T-helper 9 cell (primary cell): ENCODE measurements at places on chromosomes 11 and 22.
A peak's percentile ranks its signal among the peaks of the same experiment; 100 is the strongest.

DNA sequence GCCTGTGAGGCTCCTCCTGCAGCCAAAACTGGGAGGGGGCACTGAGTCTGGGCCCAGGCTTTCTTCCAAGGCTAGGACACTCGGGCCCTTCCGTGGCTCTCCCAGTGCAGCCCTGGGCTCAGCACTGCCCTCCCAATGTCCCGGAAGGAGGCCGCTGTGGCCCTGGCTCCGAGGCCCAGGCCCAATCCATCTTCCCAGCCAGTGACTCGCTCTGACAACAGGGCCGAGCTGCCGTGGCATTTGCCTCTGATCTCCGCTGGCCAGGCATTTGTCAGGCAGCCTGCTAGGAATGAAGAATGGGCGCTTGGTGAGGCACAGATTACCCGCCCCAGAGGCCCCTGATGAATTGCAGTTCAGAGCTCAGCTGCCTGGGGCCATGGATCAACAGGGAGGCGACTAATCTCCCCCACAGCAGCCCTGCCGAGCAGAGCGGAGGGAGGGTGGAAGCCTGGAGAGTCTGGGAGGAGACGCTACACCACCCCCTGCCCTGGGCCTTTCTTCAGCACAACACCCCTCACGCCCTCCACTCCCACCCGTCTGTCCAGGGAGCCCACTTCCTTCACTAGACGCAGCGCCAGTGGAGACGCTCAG lies 8.3 kb downstream of the FXYD2 start:
- DNase-seq, result no peak

DNA sequence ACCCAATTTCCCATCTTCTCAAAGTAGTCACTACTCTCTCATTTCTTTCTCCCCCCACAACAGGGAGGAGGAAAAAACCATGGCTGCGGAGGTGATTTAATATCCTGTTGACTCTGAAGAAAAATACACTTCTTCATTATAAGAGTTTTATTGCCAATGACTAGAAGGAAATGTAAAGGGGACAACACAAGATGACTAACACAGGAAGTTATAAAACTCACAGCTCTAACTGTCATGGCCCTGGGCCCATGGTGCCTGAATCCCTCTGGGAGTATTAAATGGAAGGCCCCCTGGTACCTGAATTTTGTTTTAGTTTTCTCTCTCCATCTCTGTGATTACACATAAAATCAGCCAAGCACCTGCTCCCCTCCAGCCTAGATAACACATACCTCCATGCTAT lies 352.8 kb upstream of the FAT3 start:
- no peak for DNase-seq

DNA sequence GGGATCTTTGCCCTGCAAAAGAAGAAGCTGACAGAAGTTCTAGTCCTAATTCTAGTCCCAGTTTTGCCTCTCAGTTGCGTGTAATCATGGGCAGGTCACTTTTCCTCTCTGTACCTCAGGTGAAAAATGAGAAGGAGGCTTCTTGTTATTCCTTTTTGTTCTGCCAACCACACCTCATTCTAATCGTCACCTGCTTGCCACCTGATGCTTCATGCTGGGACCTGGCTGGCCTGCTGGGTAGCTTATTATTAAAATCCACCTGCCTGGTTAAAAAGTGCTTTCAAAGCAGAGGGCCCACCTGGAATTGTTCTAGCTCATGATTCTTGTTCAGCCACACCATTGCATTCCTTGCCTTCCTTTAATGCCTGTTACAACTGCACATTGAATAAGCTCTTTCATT lies 8.4 kb upstream of the ALG8 start:
- no peak for DNase-seq

GRCh38 chr11:128604723-128605122 lies 17.4 kb upstream of the ETS1 start:
- no peak for DNase-seq

- no peak for DNase-seq
These were observed 1.2 kb downstream of the GUCD1 start for GRCh38 chr22:24553597-24554312.

DNA sequence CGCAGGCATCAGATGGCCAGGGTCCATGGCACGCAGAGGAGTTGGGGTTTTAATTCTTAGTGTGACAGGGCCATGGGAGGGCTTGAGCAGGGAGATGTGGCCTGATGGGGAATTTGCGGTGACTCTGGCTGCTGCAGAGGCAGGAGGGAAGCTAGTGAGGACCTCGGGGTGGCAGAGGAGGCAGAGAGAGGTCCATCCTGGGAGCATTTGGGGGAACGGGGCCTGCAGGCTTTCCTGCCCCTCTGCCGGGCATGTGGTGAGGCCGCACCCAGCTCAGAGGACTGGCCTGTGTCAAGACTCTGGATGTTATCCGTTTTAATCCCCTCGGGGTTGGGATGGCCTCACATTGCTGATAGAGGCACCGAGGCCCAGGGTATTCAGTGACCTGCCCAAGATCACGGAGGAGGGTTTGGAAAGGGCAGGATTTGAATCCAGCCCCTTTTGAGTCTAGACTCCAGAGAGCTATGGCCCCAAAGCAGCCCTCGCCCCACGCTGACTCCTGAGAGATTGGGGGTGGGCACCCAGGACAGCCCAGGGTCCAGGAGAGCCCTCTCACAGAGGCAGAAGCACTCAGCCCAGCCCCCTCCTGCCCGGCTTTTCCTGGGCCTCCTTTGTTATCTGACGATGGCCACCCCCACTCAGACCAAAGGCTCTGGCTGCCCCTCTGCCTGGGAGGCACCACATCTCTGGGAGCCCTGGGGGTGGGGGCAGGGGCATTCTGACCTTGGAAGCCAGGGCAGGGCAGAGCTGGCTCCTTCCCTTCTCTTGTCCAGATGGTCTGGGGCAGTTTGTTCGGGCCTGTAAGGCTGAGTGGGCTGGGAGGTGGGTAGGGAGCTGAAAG lies 13.9 kb downstream of the MGAT3 start:
- no peak for DNase-seq

- DNase-seq, result peak; percentile 66
These were observed at the start of gene YPEL4 for GRCh38 chr11:57649826-57650738. Gene YPEL4 (minus strand): TSS chr11:57649912. CDS start chr11:57647107, 2,805 bp downstream.

DNA sequence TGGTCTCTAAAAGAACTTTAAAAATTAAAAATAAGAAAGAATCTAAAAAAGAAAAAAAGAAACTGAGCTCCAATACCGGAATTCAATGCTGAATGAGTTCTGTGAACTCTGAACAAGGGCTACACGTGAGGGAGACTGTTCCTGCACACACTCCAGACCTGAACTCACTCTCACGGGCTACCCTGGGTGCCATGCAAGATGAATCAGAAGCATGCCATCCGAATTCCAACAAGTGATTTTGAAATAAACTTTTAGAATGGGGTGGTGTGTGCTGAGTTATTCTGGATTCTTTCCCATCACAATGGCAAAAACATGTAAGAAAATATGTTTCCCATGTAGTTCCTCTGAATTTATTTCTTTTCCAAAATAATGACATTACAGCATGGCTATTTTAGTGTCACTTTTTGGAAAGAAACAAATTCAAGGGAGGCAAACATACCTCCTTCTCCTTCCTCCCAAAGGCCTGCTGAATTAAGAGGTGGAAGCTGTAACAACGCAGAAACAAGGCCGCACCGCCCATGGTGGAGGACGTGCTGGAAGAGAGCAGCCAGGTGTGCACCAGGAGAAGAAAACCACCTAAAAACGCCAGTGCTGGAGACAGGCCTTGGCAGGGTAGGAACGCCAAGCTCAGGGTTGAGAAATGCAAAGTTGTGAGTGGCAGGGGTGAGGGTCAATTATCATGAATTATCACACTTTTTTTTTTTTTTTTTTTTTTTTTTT lies 63.2 kb upstream of the ARFGAP3 start:
- no peak for DNase-seq

DNA sequence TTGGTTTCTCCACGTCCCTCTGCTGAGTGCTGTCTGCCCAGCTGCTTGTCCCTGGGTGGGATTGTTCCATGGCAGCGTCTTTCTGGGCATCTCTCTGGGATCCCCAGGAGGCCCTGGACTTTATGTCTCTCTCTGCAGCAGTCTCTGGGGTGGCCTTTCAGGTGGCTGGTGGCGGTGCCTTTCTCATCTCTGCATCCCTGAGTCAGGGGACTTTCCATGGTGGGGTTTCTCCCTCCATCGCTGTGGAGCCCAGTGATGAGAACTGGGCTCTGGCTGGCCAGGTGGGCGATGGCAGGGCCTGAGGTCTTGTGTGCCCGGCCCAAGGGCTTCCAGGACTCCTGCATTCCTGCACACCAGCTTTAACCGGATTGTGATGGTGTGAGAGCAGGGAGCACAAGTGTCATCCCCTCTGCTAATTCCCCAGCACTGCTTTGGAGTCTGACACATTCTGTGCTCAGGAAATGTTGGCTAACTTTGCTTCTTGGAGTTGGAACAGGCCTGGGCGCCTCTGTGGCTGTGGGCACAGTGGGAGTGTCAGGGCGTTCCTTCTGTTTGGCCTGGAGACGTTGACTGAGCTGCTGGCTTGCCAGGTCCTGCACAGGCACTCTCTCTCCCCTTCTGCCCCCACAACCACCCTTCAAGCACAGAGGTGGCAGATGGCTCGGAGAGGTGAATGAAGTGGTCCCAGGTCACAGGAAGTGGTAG lies 27.9 kb downstream of the FAM83F start:
- DNase-seq, result no peak
